ENCODE measurements at places on chromosomes 6 and 20.

GRCh38 chr6:57207872-57208271 is 14.2 kb downstream of the RAB23 start:
- DNase-seq, result no peak

DNA sequence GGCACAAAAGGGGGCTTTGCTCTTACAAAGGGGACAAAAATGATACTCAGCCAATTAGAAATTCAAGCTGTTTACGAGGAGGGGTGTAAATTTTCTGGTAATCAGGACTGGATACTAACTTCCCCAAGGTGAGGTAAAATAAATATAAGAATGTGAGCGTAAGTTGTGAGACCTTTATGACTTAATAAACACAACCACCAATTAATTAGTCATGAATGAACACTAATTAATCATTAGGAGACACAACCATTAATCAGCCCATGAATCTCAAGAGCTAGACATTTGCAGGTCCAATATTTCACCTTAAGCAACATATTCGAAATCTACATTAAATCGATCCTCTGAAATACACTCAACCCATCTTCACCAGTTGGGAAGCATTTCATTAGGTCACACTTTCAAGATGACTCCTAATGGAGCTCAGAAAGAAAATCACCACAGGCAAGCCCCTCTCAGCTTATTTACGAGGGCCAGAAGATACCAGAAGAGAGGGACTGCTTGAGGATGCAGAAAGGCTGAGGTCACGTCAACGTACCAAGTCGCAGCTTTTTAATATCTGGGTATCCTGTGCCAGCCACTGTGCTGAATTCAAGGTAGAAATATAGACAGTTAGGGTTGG is 2.7 kb downstream of the ADTRP start:
- no peak for DNase-seq

GRCh38 chr6:108916026-108916686 is 67.9 kb downstream of the ARMC2 start:
- no peak for DNase-seq

DNA sequence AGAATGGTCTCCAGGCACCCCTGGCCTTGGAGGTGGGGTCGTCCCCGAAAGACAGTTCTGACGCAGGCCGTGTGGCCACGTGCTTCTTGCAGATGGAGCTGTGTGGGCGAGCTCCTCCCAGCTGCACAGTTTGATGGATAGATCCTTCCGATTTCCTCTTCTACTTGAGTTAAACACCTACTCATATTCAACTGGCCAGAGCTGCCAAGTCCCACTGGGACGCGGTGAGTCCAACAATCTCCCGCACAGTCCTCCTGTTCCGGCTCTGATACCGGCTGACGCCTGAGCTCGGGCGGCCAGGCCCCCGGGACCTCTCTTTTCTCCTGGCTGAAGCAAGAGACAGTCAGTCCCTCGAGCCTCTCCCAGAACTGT is 57.9 kb upstream of the DACT2 start:
- DNase-seq, result peak; percentile 67

DNA sequence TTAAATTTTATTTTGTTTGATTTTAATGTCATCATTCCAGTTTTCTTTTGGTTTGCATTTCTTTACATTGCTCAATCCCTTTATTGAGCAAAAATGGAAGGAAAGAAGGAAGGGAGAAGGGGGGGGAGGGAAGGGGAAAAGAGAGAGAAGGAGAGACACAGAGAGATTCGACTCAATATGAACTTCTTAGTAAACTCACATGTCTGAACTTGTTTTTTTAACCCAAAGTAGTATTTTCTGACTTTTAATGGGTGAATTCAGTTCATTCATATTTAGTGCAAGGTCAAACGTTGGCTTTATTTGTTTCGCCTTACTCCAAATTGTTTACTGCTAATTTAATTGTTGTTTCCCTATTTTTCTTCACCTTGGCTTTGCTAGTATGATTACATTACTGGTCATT is 278.6 kb downstream of the COL12A1 start:
- DNase-seq, result no peak

- DNase-seq, result no peak
Measured at GRCh38 chr6:107621229-107621937, 131.5 kb downstream of the SOBP start.

DNA sequence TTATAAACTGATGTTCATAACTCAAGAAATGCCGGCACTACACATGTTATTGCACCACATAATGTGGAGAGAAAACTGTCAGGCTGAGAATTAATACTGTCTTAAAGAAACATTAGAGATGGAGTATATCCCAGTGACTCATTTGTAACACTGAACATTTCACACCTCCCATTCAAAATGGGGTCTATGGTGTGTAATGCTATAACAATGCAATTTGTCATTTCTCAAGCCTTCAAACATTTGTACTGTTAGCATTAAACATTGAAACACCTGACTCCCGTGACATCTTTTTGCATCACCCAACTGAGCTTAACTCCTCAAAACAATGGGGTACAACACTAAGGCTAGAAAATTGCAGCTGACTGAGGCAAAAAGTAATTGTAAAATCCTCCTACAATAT is 151.7 kb downstream of the DST start:
- no peak for DNase-seq

DNA sequence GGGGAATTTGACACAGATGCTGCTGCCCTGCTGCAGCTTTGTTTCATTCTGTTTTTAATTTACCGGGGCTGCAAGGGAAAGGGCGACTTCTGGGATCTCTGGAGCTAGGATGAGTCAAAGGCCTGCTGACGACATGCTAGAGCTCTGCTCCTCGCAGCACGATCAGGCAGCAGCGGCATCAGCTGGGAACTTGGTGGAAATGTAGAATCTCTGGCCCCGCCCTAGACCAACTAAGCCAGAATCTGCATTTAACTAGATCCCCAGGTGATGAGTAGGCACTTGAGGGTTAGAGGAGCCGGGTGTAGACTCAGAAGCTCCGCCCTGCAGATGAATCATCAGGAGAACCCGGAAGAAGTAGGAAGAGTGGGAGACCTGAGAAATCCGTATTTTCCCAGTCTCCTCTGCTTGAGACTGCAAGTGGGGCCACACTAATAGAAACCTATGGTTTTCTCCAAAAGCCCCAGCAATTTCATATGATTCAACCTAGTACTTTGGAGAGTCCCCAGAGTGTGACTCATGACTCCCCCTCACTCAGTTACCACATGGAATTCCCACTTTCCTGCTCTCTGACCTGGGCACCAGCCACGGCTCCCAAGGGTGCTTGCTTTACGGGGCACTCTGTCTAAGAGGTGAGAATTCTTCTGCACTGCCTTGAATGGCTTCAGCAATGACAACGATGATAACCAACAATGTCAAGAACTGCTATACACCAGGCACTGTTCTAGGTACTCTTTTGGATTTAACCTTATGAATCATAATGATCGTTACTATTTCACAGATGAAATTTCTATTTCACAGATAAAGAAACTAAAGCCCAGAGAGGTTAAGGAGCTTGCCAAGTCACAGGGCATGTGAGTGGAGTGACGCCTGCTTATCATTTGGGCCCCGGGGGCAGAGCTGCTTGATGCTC is 18.1 kb downstream of the TUBB2B start:
- DNase-seq, result no peak

GRCh38 chr6:159415540-159415939 is 246.3 kb downstream of the FNDC1 start:
- no peak for DNase-seq

GRCh38 chr6:165721356-165721755 is 58.3 kb upstream of the PDE10A start:
- DNase-seq, result no peak

DNA sequence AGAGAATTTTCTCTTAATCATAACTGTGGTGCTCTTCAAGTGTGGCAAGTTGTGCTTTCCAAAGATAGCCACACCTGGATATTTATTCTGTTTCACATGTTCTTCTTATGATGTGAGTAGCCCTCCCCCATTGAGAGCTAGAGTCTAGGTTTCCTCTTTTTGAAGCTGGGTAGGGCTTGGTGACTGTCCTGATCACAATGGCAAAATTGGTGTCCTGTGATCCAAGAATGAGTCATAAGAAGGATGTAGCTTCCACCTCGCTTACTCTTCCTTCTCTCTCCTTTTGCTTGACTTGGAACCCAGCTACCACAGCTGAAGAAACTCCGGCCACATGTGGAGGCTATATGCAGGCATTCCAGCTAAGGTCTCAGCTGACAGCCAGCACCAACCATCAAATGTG is 7.4 kb upstream of the IGF2R start:
- DNase-seq, result no peak

GRCh38 chr6:15080895-15081294 is 165.0 kb upstream of the JARID2 start:
- no peak for DNase-seq

GRCh38 chr6:154852687-154853086 is 119.5 kb downstream of the SCAF8 start:
- DNase-seq, result no peak

DNA sequence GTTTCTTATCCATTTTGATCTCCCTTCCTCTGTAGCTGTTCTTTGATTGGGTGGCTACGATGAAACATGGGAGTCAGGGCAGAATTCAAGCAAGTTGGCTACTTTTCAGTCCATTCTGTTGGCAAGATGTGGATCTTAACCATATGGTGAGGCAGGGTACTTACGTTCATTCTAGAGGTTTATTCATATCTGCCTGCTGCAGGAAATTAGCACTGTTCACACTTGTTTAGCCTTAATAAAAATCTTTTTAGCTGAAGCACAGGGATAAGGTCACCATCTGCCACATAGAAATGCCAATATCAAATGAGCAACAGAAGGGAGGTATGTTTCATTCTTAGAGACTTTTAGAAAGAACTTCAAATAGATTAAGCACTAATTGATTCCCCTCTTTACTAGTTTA is 83.9 kb downstream of the GRIK2 start:
- no peak for DNase-seq

DNA sequence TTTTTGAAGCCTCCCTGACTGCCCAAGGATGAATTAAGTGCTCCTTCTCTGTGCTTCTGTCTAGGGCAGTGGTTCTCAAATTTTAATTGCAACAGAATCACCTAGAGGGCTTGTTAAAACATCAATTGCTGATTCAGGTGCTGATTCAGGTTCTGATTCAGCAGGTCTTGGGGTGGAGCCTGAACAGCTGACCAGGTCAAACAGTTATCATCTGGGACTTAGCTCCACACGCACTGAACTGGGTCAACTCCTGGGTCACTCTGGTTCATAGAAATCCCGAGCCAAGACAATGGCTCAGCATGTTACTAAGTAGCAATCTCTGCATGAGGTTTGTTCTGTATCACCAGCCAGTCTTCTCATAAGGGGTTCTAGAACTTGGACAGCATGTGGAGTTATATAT is 192.3 kb downstream of the GJA1 start:
- DNase-seq, result no peak

All from suprapubic skin (tissue), 4 donors.